Activated gamma-delta T cell treated with Interleukin-2 at 50 U/mL for 16 hours (primary cell): ENCODE measurements at places on chromosomes 4 and X.
A peak's percentile ranks its signal among the peaks of the same experiment; 100 is the strongest.

GRCh38 chrX:74779175-74779574 lies 146.1 kb downstream of the NEXMIF start:
- DNase-seq = no peak

- DNase-seq = no peak
Observed at GRCh38 chrX:24380262-24381187, 20.1 kb downstream of the SUPT20HL1 start.

GRCh38 chrX:40146262-40147125 lies 48.7 kb upstream of the BCOR start:
- DNase-seq = no peak

DNA sequence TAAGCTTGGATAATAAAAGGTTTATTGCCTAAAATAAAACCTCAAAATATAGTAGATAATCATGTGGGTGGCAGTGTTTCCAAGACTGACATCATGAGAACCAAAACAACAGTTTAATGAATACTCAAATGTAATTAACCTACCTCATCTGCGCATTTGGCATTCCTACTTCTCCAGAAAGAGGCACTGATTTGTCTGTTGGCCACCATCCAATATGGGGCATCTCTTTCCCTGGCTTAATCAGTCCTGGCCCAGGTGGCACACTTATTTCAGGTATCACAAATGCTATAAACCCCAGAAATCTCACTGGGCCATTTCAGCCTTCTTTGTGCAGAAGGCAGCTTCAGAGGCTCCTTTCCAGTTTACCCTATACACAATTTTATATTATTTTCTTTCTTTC lies 192.2 kb downstream of the COMMD8 start:
- no peak for DNase-seq

DNA sequence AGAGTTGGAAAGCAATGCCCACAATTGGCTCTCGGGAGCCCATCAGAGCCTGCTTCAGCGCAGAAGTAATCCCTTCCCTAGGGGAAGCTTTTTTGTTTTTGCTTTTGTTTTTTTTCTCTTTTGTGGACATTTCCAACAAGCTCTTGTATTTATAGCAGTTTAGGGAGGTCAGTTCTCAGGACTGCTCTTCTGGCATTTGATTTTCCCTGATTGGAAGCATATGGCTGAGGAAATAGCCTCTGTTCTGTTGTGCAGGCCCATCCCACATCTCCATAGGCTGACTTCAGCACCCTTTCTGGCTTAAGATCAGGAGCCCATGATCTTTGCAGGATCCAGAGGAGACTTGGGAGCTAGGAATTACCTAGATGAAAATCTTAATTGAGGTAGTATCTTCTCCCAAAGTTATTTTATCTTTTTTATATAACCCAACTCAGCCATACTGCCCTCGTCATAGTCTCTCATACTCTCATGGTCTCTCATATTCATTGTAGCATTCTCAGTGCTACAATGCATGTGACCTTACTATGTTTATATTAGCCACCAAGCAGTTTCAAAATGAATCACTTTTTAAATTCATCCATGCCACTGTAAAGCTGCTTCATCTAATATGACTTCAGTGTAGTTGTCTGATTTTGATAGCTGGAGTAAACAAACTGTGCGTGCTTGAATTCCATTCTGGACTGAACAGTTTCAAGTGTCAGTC lies 16.7 kb downstream of the PAGE4 start:
- DNase-seq = no peak

DNA sequence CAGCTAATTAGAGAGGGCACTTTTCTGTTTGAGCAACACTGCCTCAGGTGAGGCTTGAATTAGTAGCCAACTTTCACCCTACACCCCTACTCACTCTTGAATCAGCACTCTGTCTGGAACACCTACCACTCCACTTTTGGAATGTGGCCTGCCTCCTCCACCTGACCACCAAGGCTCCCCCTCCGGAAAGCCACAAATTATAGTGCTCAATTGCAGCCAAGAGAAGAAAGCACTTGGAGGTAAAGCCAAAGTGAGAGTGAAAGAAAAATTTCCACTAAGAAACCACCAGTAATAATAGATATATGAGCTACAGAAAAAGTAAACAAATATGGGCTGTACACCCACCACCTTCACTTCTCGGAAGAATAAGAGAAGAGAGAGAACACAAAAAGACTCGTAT lies 41.1 kb downstream of the PPP3CA start:
- DNase-seq = no peak

- no peak for DNase-seq
Observed at GRCh38 chr4:88366460-88366859, 12.2 kb upstream of the HERC6 start.

GRCh38 chr4:150387981-150388380 lies 194.0 kb upstream of the MAB21L2 start:
- DNase-seq = no peak

GRCh38 chr4:82284475-82284857 lies 89.3 kb downstream of the HNRNPD start:
- no peak for DNase-seq

GRCh38 chr4:155173371-155173770 lies 35.1 kb upstream of the NPY2R start:
- DNase-seq = no peak

GRCh38 chr4:121376556-121376955 lies 4.3 kb downstream of the QRFPR start:
- no peak for DNase-seq

DNA sequence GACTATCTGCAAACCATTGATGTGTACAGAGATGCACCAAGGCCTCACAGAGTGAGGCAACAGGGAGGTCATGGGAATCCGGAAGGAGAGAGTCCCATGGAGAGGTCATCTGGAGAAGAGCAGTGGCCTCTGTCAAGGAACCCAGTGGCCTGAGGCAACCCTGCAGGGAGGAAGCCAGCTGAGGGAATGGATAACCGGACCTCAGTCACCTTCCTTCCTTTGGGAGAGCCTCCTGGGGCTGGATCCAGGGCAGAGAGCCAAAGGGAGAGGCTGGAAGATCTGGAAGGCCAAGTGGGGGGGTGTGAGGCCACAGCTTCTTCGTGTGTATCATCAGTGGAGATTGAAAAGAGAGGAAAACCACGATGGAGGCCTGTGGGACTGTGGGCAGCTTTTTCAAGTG lies 24.3 kb upstream of the CD38 start:
- DNase-seq = no peak

DNA sequence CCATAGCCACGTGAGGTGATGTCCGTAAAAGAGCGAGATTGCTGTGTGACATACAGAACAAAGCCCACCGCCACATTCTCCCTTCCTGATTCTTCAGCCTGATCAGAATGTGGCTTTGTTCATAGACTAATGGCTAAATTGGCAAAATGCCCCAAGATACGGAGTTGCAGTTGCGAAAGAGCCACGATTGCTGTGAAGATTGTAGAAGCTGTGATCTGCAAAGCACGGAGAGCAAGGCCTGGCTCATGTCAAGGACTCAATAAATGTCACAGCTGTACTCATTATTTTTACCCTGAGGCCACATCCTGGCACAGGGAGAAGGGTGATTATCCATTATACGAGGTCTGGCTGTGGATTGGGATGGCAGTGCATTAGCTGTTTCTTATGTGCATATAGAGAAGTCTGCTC lies 34.2 kb downstream of the ARSD start:
- no peak for DNase-seq

- no peak for DNase-seq
Observed at GRCh38 chr4:6217716-6218381, 17.5 kb upstream of the JAKMIP1 start.

DNA sequence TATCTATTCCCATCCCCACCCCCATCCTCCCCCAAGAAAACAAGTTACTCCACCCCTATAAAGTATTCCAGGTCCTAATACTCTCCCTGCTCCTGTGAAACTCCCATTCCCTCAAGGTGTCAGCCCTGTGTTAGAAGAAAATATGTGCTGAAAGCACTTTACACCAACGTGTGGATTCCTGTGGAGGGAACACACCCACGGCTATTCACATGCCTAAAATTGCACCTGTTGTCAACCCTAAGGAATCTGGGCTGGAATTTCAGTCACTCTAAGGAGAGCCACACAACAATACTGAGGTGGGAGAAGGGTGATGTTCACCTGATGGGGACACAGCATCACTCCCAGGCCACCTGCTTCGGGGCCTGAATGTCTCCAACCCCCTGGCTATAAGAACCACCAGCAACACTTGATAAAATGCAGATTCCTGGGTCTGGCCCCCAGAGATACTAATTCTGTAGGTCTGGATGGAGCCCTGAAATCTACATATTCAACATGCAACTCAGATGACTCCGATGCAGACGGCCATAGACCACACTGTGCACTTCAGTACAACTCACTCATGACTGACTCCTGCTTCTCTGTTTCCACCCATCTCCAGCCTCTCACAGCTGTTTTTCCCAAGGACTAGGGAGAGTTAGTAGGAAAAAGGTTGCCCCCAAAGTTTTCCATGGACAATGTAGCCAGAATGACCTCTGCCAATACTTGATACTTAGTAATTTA lies 15.8 kb downstream of the SCD5 start:
- no peak for DNase-seq

DNA sequence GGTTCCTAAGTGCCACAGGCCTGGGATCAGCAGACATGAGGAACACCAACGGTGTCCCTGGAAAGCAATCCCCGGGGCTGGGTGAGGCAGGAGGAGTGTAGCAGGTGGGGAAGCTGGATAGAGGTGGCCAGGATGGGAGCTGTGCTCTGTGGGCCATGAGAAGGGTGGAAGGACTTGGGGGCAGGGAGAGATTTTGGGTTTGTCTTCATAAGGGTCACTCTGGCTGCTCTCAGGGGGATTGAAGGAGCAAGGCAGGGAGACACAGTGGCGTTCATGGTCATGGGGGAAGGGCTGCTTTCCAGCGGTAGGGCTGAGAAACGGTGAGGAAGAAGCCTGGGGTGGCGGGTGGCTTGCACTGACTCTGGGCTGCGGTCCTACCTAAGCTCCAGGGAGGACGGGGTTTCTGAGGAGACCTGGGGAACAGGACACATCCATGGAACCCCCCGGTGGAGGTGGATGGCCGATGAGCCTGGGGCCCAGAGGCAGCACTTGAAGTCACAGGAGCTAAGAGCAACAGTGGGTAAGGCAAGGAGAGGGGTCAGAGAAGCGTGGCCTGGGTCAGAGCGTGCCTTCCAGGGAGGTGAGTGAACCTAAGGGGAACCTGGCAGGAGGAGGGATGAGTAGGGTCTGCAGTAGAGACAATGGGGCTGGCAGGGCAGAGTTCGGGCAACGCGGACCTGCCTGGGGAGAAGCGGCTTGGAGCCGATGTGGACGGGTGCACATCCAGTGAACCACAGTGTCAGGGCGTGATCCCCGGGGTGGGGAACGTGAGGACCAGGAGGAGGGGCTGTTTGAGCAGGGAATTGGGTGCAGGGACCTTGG lies 12.4 kb upstream of the CTBP1 start:
- DNase-seq = no peak

- no peak for DNase-seq
Observed at GRCh38 chr4:151744614-151745013, 16.2 kb downstream of the GATB start.

GRCh38 chr4:176274441-176274840 lies 5.4 kb upstream of the ASB5 start:
- DNase-seq = no peak

DNA sequence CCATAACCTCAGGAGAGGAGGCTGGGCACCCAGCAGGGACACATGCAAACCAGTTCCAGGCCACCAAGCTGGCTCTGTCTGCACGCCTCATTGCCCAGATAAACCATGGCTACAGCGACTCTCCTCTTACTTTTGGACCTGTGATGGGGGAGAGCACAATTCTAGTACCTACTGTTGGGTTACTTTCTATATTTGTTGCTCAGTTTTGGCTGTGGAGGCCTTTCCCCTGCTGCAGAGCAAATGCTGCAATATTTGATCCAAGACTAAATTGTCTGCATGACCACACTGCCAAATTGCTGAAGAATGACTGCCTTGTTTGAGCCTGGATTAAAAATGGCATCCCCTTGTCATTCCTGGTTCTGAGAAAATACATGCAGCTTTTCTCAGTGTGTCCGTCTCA lies 253.5 kb downstream of the ARHGAP10 start:
- DNase-seq = no peak

GRCh38 chr4:4320528-4320927 lies 30.5 kb downstream of the ZBTB49 start:
- no peak for DNase-seq

DNA sequence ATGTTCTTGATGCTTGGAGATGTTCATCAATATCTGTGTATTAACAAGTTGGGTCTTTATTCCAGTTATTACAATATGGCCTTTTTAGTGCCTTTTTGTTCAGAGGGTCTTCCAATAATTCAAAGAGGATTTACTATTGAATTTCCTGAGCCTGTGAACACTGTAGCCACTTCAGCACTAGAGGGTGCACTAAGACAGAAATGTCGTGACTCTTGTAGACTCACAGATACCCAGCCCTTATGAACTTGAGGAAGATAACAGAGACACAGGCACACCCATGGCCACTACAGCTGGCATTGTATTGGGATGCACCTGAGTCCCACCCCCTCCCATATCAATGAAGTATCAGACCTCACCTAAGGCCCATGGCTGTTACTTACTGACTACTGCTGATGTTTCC lies 54.4 kb upstream of the ACTRT1 start:
- DNase-seq = no peak

DNA sequence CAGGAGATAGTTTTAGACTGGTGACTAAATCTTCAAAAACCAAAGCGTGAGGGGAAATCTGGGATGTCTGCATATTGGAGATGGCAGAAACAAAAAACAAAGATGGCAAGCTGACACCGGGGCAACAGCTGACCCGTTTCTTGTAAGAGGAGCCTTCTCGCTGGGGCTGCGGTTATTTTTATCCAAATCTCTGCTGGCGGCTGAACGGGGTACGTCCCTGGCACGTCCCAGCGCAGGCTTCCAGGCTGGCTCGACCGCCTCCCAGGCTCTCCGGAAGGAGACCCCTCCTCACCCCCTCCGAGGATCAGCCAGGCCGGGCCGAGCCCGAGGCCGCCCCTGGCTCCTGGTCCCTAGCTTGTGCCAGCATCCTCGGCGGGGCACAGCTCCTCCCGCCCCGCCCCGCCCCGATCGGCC lies 403 bp downstream of the SGCB start:
- peak; percentile 8 for DNase-seq

DNA sequence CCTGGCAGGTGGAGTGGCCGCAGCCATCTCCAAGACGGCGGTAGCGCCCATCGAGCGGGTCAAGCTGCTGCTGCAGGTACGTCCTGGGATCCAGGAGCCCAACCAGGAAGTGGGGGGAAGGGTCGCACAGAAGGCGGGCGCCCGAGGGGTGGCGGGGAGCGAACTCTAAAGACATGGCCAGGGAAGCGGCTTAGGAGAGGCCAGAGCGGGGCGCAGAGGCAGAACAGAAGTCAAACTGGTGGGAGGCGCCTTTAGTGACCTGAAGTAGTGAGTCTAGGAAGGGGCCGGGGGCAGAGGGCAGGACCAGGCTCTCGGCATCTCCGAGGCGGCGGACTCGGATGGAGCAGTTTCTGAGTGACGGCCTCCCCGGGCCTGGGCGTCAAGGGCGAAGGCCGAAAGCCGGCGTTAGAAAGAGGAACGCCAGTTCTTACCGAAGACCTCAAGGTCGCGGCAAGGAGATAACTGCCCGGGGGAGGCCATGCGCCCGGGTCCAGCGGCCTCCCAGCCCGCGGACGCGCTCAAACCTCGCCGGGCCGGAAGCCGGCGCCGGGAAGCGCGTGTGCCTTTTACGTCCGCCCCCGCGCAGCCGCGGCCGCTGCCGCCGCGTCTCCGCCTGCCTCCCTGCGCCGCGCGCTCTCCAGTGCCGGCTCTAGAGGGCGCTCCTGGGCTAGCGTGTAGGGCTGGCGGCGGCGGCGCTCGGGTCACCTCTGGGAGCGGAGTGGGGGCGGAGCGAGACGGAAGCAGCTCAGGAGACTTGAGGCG lies 488 bp downstream of the SLC25A5 start:
- DNase-seq = peak; percentile 85

- DNase-seq = no peak
Observed at GRCh38 chr4:36402008-36402758, 120.8 kb downstream of the DTHD1 start.

GRCh38 chrX:49059681-49060085 lies 884 bp downstream of the CCDC120 start:
- DNase-seq = no peak

GRCh38 chr4:137610960-137611359 lies 78.7 kb upstream of the PCDH18 start:
- DNase-seq = no peak
